ENCODE measurements at places on chromosomes 2 and 18.

GRCh38 chr18:36358141-36358540 is 60.6 kb downstream of the FHOD3 start:
- DNase-seq: no peak

- DNase-seq: no peak
Measured at GRCh38 chr2:229712136-229712535, 2.2 kb downstream of the DNER start.

DNA sequence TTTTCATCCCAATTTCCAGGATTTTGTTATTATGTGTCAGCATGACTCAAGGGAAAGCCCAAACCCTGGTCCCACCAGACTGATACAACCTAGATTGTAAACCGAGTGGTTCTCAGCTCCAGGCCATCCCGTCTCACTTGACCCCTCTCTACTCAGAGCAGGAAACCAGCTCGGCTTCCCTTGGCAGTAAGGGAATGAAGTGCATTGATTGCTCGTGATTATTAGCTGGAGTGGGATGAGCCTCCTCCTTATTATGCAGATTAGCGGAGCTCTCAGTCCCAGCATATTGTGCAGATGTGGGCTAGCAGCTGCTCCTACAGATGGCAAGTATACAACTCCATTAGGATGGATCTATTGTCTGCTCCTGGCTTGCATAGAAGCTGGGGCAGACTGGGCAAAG is 167.6 kb downstream of the LNPK start:
- no peak for DNase-seq

GRCh38 chr2:72147303-72147971 is at the start of gene CYP26B1:
Gene CYP26B1 (minus strand): TSS chr2:72147862. CDS start chr2:72147834, 28 bp downstream.
- DNase-seq: peak; percentile 59

GRCh38 chr2:10331702-10332401 is 29.1 kb downstream of the HPCAL1 start:
- peak; percentile 78 for DNase-seq

GRCh38 chr2:28322981-28323396 is 69.7 kb upstream of the FOSL2 start:
- no peak for DNase-seq

DNA sequence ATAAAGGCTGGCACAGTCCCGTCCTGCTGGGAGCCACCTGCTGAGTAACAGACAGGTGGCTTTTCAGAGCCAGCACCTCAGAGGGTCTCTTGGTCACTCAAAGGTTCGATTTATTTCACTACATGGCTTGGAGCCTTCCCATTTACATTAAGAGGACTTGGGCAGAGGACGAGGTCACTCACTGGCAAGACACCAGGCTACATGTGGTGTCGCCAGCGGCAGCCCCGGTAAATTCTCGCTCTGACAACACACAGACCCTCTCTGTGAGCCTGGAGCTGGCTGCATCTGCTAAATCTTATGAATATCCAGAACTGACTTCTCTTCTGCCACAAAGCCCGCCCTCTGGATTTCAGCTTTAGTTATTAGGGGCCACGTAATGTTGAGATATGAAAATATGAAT is 254.7 kb downstream of the VAPA start:
- no peak for DNase-seq

- DNase-seq: no peak
Measured at GRCh38 chr18:39346916-39347315, 1781.3 kb upstream of the CELF4 start.

DNA sequence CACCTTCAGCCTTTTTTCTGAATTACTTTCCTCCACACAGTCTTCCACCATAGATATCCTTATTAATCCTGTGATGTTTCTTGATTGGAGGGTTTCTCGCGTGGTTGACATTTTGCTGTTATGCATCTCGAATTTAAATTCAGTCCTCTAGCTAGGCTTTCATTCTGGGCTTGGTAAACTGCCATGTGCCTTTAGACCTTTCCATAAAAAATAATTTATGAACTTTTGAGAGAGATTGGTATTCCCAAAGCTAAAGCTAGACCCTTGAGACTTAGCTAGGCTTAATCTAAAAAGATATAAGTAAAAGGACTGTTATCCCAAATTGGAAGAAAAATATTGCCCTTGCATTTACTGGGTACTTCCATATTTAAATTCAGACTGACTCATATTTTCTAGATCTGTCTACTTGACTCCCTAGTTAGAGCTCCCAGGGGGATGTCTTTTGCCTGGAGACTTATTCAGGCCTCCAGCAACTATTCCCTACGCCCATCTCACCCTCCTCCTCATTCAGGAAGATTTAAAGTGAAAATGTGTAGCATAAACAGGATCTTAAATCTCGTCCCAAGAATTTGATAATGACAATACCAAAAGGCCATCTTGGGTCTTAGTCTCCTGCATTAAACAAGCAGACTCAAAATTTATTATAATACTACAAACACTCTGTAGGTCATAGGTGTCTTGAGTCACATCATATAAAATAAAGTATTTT is 60.3 kb downstream of the KIAA2012 start:
- DNase-seq: no peak
